HepG2 (cell line): ENCODE measurements at places on chromosomes 1 and 21. TPM values are rescaled to one million over a fixed set of nuclear protein-coding genes. Genes with fewer than 3 reads are reported as not detected.

- H3K4me1 ChIP-seq = peaks cover 38% of the 10 kb centered on the region
- no peak overlapping the region for H3K27ac ChIP-seq
- H3K27me3 ChIP-seq = no peaks in the 10 kb centered on the region
- no peaks in the 10 kb centered on the region for H3K36me3 ChIP-seq
These were observed 319.0 kb downstream of the HHAT start for GRCh38 chr1:210647406-210648333.

DNA sequence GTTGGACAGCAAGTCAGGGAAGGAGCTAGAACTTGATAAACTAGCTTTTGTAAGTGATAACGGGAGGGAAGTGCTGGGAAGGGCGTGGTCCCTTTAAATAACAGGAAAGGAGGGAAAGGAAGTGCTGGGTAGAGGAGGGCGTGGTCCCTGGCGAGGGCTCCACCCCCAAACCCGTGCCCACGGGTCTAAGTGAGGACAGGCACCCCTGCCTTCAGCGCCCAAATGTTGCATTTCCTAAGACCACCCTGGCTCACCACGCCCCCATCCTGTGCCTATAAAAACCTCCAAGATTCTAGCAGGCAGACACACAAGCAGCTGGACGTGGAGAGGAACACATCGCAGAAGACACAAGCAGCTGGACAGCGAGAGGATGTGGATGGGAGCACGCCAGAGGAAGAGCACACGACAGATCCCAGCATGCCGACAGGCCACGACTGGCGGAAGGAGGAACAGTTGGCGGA, 58.5 kb downstream of the PALMD start:
- DNase-seq = no peak
- H3K4me3 ChIP-seq = no peak overlapping the region
- H3K4me1 ChIP-seq = no peaks in the 10 kb centered on the region
- no peaks in the 10 kb centered on the region for H3K27me3 ChIP-seq
- H3K36me3 ChIP-seq = no peaks in the 10 kb centered on the region; the same call in none of the 2 replicates

DNA sequence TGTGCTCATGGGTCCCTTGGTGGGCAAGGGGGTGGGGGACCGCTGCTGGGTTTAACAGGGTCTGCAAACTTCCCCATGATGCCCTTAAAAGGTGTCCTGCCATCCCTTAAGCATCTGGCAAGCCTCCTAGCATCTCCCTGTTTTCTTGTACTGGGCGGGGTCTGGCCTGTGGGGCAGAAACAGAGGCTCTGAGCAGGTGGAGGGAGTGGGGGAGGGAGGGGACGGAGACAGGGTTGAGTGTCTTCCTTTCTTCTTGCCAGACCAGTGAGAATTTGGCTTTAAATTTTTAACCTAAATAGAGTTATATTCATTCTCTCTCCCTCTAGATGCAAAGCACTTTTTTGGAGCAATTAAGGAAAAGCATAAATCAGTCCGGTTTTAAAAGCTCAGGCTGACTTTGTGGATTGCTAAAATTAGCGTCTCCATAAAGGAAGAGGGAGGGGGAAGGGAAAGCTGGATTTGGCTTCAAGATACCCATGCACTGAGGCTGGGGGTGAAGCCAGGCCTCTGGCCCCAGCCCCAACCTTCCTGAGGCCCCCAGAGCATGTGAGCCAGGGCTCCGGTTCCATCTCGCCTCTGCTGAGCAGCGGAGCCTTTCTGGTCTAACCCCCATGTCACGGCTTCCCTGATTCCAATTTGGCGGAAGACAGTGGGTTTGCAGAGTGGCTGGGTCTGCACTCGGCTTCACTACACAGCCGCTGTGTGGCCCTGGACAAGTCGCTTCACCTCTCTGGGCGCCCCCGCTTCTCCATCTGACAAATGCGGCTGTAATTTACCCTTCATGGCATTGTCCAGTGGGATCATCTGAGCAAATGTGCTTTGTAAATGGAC, 25.3 kb downstream of the IGSF21 start:
- H3K4me3 ChIP-seq = no peak overlapping the region
- no peak overlapping the region for H3K27ac ChIP-seq
- H3K4me1 ChIP-seq = peaks cover 24% of the 10 kb centered on the region
- no peak for DNase-seq
- H3K36me3 ChIP-seq = no peaks in the 10 kb centered on the region

GRCh38 chr1:115036814-115037507, 7.3 kb downstream of the TSHB start:
- DNase-seq = peak; percentile 86
- H3K4me1 ChIP-seq = peaks cover 29% of the 10 kb centered on the region
- H3K27ac ChIP-seq = peak overlapping the region; percentile 41
- H3K36me3 ChIP-seq = no peaks in the 10 kb centered on the region
- H3K27me3 ChIP-seq = no peaks in the 10 kb centered on the region

AMY2B gene
- 0.18 and 1.3 TPM in 2 replicates for total RNA-seq

PFKFB2 gene
- 9.4 and 10.6 TPM in 2 replicates for total RNA-seq

LCE3D gene
- total RNA-seq = not detected in 2 replicates

SLC1A7 gene
- 0.04 TPM in 1 of 2 replicates, not detected in the other for total RNA-seq

S100A5 gene
- total RNA-seq = not detected in 2 replicates

GJA8 gene
- not detected in 2 replicates for total RNA-seq

RNPC3 gene
- 4.9 and 9.1 TPM in 2 replicates for total RNA-seq
